ENCODE measurements at places on chromosomes 7 and 10. TPM values are rescaled to one million over a fixed set of nuclear protein-coding genes. Genes with fewer than 3 reads are reported as not detected.

DNA sequence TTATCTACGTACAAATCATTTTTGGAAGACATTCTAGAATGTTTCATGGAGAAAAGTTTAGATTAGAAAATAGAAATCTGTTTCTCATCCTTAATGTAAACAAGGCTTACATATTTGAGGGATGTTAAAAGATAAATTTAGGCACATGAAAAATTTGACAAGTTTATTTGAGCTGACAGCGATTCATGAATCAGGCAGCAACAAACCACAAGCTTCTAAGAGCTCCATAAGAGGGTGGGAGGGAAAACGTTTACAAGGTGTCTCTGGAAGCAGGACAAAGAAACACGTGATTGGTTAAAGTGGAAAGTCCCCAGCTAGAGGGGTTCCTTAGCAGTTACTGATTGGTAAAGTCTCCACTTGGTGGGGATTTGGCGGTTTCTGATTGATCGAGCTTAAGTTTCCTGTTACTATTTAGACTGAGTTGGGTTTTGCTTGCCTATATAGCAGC, 228.9 kb upstream of the PITRM1 start:
- peak; percentile 76 for DNase-seq

DNA sequence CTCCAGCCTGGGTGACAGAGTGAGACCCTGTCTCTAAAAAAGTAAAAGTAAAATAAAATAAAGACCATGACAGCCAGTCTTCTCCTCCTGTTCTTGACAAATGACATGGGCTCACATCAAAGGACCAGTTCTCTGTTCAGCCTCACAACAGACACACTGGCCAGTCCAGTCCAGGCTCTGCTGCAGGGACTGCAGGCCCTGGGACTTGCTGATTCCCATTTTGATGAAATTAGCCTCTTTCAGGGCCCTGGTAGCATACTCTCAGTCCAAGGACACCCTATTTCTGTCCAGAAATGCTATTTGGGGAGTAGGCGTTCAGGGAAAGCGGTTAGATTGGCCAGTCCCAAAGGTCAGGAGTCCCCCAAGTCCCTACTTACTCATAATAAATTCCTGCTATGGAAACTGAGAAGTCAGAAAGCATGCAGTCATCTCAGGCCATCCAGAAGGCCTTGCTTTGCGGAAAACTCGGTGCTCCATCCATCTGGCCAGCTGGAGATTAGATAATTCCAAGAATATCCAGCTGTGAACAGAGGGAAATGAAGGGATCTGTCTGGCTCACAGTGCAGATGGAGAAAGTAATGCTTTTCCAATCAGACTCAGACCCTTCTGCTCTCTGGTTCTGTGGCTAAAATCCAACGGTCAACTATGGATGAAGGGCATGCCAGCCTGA, 74.4 kb downstream of the RAB11FIP2 start:
- DNase-seq: peak; percentile 75

The SUN3 gene
- polyA plus RNA-seq: not detected

DNA sequence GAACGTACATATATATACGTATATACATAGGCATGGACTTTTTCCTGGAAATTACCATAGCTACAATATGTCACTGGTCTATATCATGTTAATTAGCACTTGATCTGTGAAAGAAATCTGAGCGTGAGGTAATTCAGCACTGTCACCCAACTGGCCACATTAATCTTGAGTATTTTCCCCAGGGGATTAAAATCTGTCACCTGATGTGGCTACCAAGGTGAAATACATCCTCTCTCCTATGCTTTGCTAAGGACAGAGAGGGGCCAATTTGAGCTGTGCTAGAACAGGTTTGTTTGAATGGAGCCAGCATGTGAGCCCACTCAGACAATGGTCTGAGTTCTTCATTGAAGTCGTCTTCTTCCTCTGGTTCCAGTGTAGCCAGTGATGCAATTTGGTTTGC, 33.3 kb downstream of the CYCS start:
- no peak for DNase-seq

- DNase-seq: peak; percentile 54
Observed at GRCh38 chr7:112880818-112881418, 90.7 kb upstream of the TMEM168 start.

DNA sequence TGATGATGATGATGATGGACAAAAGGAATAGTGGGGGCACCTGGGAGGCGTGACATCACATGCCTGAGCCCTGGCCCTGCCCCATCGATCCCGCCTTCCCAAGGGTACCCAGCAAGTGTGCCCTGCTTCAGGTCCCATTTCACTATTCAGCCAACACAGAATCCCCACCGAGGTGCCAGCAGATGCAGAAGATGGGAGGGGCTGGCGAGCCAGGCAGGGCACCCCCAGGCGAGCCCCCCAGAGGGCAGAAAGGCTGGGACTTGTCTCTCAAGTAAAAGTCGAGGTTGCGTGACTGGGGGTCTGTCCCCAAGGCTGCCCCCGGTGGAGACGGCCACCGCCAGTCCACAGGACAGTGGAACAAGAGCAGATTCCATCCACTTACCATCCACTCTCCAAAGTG, 57.5 kb downstream of the INSIG1 start:
- no peak for DNase-seq

DNA sequence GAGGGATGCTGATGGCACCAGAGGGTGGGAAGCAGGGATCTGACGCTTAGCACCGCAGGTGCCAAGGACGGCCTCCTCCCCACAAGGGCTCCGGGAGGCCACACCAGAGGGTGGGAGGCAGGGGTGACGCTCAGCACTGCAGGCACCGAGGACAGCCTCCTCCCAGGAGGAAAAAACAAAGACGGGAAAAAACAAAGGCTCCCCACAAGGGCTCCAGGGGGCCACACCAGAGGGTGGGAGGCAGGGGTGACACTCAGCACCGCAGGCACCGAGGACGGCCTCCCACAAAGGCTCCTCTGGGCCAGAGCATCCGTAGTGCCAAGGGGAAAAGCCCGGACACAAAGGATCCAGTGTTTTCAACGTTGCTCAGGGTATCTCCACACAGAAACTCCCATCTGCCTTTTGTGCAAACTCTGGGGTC, 25.6 kb downstream of the DIP2C start:
- no peak for DNase-seq

DNA sequence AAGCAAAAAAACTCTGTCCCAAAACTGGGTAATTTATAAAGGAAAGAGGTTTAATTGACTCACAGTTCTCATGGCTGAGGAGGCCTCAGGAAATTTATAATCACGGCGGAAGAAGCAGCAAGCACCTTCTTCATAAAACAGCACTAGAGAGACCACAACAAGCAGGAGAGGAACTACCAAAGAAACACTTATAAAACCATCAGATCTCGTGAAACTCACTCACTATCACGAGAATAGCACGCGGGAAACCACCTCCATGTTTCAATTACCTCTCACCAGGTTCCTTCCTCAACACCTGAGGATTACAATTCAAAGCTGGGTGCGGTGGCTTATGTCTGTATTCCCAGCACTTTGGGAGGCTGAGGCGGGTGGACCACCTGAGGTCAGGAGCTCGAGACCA, 48.5 kb downstream of the PDIA4 start:
- no peak for DNase-seq

DNA sequence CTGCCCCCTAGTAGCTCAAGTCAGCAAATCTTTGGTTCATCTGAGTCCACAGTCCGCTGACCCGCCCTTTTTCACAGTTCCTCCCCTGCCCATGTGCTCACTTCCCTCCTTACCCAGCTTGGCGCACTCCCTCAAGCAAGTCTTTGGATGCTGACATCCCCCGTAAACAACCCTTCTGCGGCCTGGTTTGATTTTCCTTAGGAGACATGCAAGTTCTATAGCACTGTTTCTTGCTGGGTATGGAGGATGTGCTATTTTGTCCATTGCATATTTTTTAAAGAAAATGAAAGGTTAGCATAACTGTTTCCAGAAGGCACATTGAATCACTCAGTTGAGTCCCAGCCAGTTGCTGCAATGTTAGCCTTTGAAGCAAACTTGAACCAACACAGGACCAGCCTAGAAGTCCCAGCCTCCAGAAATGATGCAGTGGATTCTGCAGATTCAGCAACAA, 38.2 kb downstream of the HTRA1 start:
- DNase-seq: peak; percentile 63

The CFAP70 gene
- 1.6 TPM for polyA plus RNA-seq

GRCh38 chr10:36157486-36157885, 515.4 kb upstream of the FZD8 start:
- no peak for DNase-seq

DNA sequence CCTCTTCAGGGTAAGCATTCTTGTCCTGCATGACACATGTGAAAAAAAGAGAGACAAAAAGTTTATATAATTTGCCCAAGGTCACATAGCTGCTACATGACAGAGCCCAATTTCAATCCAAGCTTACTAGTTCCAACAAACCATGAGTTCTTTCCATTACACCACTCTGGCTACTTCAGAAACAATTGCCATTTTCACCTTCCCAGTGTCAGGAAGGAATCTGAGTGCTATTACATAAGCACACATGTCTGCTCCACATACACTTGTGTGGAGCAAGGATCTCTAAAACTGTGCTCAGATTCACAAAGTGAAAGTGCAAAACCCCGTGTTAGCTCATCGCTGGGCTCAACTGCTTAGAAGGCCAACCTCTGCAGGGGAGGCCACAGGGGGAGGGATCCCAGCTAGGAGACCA, 356.2 kb upstream of the NFE2L3 start:
- peak; percentile 38 for DNase-seq

Data from muscle of back (tissue), 13 donors.